NCI-H187 treated with DMSO at 0.1 percent for 48 hours (cell line): ENCODE measurements at places on chromosomes 1 and 21.
A peak's percentile ranks its signal among the peaks of the same experiment; 100 is the strongest.

DNA sequence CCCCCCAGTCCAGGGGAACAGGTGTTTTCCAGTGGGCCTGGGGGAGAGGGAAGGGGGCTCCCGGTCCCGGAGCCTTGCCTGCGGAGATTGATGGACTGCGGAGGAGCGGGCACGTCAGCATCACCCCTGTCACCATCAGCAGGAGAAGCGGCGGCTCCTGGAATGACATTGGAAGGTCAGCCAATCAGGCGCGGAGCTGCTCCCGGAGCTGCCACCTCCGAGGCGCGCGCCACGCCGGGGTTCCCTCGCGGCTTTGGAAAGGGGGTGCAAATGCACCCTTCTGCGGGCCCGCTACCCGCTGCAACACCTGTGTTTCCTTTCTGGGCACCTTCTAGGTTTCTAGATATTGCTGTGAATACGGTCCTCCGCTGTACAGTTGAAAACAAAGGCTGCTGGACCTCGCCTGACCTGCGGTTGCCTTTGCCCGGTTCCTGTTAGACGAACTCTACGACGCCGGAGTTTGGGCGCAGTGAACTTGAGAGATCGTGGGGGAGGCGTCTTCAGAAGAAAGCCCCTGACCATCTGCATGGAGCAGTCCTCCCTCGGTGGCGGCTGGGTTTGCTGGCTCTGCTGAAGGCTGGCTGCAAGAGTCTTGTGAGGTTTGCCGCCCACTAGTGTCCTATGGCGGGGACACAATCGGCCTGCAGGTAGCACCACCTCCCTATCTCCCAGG is 5.3 kb downstream of the DSCAM start:
- peak; percentile 68 for DNase-seq

- no peak for DNase-seq
Observed at GRCh38 chr1:70382682-70383081, 28.2 kb upstream of the ANKRD13C start.

- no peak for DNase-seq
Observed at GRCh38 chr1:43976045-43976444, 1.3 kb downstream of the ATP6V0B start.

- DNase-seq = no peak
Observed at GRCh38 chr1:156750711-156751450, 594 bp downstream of the HDGF start.

GRCh38 chr1:172278478-172278877 is 142.0 kb upstream of the C1orf105 start:
- no peak for DNase-seq

DNA sequence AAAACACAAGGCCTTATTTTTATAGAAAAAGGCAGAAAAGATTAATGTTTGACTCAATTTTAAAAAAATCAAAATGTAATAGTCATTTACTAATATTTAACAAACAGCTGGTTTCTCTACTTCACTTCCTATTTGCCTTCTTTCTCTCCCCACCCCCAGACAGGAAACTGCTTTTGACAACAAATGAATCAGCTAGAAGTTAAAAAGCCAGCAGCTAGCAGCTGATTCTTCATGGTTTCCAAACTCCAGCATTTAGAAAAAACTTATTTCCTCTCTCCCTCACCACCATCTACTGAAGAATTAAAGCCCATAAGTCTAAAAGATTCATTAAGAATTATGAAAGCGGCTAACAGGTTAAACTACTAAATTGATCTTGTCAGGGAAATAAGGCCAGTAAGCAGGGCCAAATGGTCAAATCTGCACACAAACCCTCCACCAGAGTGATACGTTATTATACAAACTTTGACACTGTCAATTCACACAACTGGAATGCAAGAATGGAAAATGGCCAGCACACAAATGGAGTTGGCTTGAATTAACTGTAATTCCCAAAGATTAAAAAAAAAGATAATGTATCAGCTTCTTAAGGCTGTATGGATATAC is 4.0 kb downstream of the WDR26 start:
- DNase-seq = no peak

GRCh38 chr1:225816643-225817538 is 7.0 kb downstream of the EPHX1 start:
- no peak for DNase-seq

DNA sequence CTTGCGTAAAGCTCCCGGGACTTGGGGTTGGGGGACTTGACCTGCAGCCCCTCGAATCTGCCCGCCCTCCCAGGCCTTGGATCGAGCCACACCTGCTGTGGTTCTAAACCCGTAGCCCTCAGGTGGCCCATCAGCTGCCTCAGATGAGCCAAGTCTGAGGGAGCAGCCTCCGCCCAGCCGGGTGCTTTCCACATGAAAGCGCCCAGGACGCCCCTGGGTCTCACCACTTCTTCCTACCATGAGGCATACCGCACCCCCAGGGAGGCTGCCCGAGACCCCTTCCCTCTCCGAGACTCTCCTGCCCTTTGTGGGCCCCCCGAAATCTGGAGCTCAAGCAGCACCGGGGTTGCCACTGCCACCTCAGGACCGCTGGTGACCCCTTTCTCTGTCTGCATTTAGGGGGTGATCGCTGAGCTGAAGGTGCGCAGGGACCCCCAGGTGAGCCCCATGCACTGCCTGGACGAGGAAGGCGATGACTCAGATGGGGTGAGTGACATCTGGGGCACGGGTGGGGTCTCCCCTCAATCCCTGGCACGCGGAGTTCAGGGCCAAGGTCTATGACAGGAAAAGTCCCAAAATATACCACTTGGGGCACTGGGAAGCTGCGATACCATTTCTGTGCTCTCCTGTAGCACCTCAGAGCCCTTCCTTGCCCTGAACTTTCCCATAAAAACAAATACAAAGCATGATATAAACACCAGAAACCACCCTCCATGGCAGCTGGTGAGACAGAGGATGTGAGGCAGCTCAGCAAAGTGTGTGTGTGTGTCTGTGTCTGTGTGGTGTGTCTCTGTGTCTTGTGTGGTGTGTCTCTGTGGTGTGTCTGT is 68.5 kb downstream of the SLC19A1 start:
- DNase-seq = no peak

- no peak for DNase-seq
Observed at GRCh38 chr1:172556461-172556860, 23.5 kb downstream of the SUCO start.

DNA sequence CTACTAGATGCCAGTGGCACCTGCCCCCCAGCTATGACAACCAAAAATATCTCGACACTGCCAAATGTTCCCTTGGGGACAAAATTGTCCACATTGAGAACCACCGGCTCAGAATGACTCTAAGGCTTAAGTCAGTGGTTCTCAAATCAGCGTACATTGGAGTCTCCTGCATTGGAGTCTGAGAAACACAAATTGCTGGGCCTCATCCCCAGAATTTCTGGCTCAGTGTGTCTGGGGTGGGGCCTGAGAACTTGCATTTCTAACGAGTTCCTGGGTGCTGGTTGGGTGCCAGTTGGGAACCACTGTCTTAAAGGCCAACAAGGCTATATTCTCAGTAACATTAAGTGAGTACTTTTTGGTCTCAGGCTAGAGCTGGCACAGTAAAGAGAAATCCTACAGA is 77.7 kb upstream of the GADD45A start:
- DNase-seq = no peak

GRCh38 chr1:161834967-161835550 is 68.9 kb downstream of the ATF6 start:
- no peak for DNase-seq

DNA sequence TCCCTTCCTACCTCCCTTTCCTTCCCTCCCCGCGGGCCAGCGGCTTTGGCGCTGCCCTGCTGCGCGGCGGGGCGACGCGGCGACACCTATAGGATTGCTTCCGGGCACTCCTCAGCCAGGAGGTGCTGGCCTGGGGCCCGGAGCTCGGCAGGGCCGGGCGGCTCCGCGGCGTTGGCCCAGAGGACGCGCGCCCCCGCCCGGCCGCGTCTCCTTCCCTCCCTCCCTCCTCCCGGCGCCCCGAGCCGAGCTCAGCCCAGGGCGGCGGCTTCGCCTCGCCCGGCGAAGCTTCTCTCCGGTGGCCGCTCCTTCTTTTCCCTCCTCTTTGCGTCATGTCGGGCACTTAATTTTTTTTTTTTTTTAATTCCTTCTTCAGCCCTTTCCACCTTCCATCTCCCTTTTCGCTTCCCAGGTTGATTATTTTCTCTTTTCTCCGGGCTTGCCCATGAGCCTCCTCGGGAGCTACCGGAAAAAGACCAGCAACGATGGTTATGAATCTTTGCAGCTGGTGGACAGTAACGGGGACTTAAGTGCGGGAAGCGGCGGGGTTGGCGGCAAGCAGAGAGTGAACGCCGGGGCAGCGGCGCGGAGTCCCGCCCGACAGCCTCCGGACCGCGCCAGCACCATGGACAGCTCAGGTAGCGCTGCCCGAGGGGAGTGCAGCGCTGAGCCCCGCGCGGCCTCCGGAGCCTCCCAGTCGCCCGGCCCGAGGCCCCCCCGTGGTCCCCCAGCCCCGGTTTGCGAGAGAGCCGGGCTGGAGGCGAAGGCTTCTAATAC is at the start of gene DNAJC6:
Gene DNAJC6, plus strand, starts transcription at position 240 of the 774 bp plus-strand sequence. Its CDS starts 203 bp downstream, at position 443.
- peak; percentile 27 for DNase-seq

DNA sequence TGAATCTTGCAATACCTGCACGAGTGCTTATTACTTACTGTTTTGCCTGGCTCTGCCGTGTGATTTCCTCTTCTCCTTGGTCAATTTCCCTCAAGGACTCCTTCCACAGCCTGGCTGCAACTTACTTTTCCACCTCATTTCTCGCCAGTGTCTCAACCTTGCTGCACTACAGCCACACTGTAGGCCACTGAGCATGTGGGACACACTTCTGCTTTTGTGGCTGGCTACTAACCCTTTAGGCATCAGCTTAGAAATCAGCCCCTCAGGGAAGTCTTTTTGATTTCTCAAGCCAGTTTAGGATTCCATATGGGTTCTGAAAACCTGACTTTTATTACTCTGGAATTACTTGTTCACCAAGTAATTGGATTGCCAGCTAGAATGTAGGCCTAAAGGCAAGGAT is 5.2 kb upstream of the DMRTB1 start:
- DNase-seq = no peak

DNA sequence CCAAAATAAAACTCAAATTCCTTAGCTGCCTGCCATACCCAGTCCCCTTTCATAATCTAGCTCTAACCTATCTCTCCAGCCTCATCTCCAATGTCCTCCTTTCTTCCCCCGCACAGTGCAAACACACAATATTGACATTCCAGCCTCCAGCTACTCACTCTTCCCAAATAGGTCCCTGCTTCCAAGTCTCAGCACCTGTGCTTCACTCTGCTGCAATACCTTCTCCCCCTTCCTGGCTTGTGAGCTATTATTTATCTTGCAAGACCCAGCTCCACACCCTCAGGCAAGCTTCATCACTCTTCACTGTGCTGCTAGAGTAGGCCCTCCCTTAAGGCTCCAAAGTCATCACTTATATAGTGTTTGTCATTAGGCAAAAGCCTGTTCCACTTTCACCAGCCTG is 9.7 kb downstream of the PLPP3 start:
- DNase-seq = no peak

- no peak for DNase-seq
Observed at GRCh38 chr1:157044326-157044725, 1.2 kb downstream of the ARHGEF11 start.

DNA sequence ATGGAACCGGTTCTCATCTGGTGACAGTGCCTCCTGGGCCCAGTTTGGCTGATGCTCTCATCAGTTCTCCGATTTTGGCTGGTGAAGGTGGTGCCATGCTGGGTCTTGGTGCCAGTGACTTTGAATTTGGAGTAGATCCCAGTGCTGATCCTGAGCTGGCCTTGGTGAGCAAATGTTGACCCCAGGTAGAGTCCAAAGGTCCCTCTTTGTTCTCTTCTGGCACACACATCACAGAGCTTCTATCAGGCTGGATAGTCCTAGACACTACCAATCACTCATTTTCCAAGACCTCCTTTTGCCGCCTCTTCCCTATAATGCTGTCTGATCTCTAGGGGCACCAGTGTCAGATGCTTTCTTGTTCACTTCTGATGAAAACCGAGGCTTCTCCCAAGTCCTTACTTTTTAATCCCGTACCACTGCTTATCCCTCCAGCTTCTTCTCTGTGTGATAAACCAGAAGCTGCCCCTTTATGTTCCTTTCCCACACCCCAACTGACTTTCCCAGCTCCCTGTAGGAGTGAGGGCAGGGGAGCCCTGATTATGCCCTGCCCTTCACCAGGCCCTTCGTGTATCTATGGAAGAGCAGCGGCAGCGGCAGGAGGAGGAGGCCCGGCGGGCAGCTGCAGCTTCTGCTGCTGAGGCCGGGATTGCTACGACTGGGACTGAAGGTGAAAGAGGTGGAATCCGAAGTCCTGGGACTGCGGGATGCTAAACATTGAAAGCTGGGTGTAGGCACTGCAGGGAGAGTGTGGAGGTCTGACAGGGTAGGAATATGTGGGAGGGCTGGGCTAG is 11.1 kb downstream of the PSMD4 start:
- DNase-seq = no peak

- no peak for DNase-seq
Observed at GRCh38 chr1:8987881-8988617, 38.2 kb downstream of the SLC2A7 start.

GRCh38 chr21:34181431-34182039 is 108.2 kb downstream of the MRPS6 start:
- DNase-seq = no peak

GRCh38 chr1:227766015-227766634 is 30.9 kb downstream of the SNAP47 start:
- DNase-seq = no peak

GRCh38 chr1:78275456-78275855 is 215.3 kb upstream of the PTGFR start:
- DNase-seq = no peak

GRCh38 chr1:245440922-245441321 is 286.1 kb downstream of the KIF26B start:
- no peak for DNase-seq

GRCh38 chr1:243542739-243543415 is 287.0 kb downstream of the SDCCAG8 start:
- DNase-seq = no peak

- no peak for DNase-seq
Observed at GRCh38 chr1:23116216-23116836, 52.3 kb downstream of the LUZP1 start.

- DNase-seq = no peak
Observed at GRCh38 chr1:8133657-8134430, 107.7 kb upstream of the ERRFI1 start.

- DNase-seq = no peak
Observed at GRCh38 chr1:70207492-70207891, 2.1 kb upstream of the LRRC40 start.

GRCh38 chr1:36710951-36711350 is 228.2 kb upstream of the CSF3R start:
- DNase-seq = no peak

GRCh38 chr1:9010781-9011323 is 15.4 kb downstream of the SLC2A7 start:
- DNase-seq = no peak

- DNase-seq = no peak
Observed at GRCh38 chr1:151994956-151995355, 1.3 kb upstream of the S100A10 start.
